Right renal pelvis (tissue), 4 donors: ENCODE measurements at places on chromosomes 6 and 20.

- no peak for DNase-seq
Measured at GRCh38 chr6:22302838-22303237, 6.0 kb upstream of the PRL start.

DNA sequence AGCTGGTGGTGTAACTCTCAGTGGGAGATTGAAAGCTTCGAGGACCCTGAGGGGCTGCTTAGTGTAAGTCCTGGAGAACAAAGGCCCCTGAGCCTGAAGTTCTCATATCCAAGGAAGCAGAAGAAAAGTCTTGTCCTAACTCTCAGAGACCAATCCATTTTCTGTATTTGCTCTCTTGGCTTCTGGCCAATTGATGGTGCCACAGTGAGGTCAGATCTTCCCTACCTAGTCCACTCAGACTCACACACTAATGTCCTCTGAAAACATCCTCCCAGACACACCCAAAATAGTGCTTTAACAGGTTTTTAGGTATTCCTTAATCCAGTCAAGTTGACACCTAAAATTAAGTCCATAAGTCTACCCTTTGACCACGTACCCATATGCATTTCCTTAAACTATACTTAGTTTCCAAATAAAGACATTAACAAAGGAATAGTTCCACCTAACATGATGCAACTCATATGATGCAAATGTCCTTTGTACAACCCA, 29.4 kb downstream of the ZNF292 start:
- no peak for DNase-seq

- DNase-seq, result no peak
Measured at GRCh38 chr6:13428583-13429405, 58.6 kb downstream of the GFOD1 start.

GRCh38 chr20:46894971-46895905, 595 bp downstream of the EYA2 start:
- no peak for DNase-seq

DNA sequence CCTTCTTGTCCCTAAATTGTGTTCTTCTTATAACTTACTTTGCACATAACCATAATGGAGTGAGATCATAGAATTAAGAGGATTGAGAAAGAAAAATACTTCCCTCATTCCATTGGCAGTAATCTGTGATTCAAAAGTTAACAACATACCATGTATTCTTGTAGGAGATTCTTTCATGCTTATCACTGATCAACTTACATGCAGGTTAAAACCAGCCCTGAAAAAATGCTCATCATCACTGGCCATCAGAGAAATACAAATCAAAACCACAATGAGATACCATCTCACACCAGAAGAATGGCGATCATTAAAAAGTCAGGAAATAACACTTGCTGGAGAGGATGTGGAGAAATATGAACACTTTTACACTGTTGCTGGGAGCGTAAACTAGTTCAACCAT, 36.5 kb upstream of the GFRAL start:
- DNase-seq, result no peak

DNA sequence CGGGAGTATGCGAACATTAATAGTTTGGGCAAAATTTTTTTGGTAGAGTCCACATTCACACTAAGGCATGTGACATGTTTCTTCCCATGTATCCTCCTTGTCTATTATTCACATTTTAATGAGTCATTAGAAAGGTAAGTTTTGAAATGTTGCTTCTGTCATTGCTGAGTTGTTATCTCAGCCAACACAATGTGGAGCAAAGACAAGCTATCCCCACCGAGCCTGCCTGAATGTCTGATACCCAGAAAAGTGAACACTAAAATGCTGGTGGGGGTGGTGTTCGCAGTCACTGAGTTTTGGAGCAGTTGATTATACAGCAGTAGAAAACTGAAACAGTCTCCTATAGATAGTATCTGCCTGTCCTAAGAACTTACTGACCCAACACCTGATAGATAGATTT, 68.3 kb upstream of the ASF1A start:
- DNase-seq, result no peak
